Uterus (tissue), 4 donors: ENCODE measurements at places on chromosomes 4 and X. TPM values are rescaled to one million over a fixed set of nuclear protein-coding genes. Genes with fewer than 3 reads are reported as not detected.

- DNase-seq, result no peak
Measured at GRCh38 chr4:29295280-29295679, 1424.9 kb upstream of the PCDH7 start.

The AIMP1 gene
- 15.1 TPM for total RNA-seq

- peak; percentile 72 for DNase-seq
Measured at GRCh38 chr4:72631296-72631695, 62.3 kb upstream of the ADAMTS3 start.

The PCYT1B gene
- total RNA-seq, result 2.0 TPM

DNA sequence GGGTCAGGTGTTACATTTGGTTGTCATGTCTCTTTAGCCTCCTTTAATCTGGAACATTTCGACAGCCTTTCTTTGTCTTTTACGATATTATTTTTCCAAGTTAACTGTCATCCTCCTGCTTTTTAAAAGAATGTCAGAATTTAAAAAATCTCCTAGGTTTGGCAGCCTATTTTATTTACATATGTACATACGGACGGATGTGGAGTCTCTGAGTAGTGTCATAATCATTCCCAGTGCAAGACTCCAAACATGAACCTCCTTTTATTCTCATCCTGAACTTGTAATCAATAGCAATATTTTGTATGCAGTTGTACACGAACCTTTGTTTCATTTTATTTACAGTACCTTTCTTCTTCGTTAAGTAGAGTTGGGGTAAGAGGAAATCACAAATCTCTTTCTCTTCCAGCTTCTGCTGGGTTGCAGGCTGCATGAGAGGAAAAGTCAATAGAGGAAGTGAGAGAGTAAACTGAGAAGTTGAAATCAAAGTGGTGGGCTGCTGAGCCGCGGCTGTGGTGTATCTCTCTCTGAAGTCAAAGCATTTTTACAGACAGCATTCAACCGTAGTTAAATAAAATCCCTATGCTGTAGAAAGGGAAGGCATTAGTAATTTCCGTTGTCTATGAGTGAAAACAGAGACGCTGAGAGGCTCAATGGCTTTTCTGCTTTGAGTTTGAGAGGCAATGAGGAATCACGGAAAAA lies 53.9 kb upstream of the RPS6KA3 start:
- no peak for DNase-seq

- DNase-seq, result no peak
Measured at GRCh38 chr4:170423137-170423536, 333.4 kb upstream of the AADAT start.

DNA sequence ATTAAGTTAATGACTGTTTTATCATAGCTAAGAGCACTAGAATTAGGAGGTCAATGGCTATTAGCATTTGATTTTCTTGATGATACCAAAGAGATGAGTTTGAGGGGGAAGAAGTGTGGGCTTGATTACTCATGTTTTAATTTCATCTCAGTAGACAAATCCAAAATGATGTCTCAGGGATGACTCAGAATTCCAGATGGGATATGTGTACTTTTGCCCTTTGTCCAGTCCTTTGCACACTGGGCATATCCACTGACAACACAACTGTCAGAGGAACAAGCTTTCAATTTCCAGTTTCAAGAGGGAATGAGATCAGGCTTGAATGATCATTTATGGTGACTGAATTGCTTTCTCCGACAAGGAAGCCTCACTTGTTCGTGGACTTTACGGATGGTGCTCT lies 325.3 kb upstream of the FTHL17 start:
- no peak for DNase-seq

DNA sequence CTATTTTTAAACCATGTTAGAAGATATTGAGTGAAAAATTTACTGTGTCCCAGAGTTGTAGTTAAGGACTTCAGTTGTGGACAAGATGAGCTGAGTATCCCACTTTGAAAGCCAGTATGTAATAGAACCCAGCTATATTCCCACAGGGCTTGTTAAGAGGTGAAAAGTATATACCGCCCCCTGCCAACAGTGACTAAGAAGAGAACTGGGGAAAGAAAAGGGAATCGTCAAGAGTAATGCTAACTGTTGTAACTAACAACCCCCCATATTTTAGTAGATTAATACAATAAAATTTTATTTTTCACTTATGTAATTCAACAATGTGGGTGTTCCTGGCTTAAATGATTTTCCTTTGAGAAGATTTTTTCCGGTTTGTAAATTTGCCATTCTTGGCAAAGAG lies 250.4 kb upstream of the GIMD1 start:
- no peak for DNase-seq

The MAGEB4 gene
- not detected for total RNA-seq

- no peak for DNase-seq
Measured at GRCh38 chrX:80812176-80812575, 2.5 kb upstream of the BRWD3 start.

The LINC00632 gene
- 14.4 TPM for total RNA-seq

DNA sequence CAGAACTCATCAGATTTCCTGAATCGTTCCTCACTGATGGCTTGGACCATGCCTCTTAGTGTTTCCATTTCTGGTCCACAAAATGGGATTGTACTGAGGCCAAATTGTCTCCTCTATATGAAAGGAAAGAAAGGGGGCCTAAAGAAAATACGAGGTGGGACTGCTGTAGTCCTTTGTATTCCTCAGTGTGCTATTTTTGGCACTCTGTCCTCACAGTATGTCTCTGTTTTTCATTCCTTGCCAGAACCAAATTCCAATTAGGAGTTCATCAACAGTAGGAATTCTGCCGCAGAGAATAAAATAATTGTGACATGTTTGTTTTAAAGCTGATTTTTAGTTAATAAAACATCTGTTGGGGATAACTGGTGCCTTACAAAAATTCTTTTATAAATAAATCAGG lies 515.7 kb downstream of the SMARCA1 start:
- no peak for DNase-seq

The PPP3CA gene
- total RNA-seq, result 37.6 TPM

- DNase-seq, result no peak
Measured at GRCh38 chrX:13661735-13662288, 8.9 kb downstream of the TCEANC start.

- no peak for DNase-seq
Measured at GRCh38 chr4:46219872-46220271, 96.0 kb upstream of the GABRG1 start.

- no peak for DNase-seq
Measured at GRCh38 chr4:185885075-185885474, 73.1 kb upstream of the SORBS2 start.

DNA sequence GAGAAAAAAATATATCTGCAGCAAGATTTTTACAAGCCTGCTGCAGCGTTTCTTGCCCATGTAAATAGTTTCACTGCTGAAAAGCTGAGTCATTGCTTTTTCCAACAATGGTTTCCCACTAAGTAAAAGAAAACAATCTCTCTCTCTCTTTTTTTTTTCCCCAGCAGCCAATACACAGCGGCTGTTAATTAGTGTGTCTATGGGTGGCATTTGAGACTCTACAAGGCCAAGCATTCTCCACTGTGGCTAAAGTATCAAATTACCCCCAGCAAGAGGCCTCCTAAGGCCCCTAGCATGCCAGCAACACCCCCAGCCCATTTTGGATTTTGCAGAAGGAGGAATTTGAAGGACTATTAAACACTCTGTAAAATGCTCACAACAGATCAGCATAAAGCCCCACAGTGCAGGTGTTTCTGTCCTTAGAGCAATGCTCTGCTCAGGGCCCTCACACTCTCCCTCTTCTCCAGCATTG lies 837.4 kb downstream of the TRIML1 start:
- no peak for DNase-seq

The KLHL4 gene
- total RNA-seq, result 1.5 TPM
